HT-29 (cell line): ENCODE measurements at places on chromosomes 2 and 18. TPM values are rescaled to one million over a fixed set of nuclear protein-coding genes. Genes with fewer than 3 reads are reported as not detected.

- DNase-seq = no peak
These were observed 60.9 kb upstream of the MMADHC start for GRCh38 chr2:149648282-149649030.

DNA sequence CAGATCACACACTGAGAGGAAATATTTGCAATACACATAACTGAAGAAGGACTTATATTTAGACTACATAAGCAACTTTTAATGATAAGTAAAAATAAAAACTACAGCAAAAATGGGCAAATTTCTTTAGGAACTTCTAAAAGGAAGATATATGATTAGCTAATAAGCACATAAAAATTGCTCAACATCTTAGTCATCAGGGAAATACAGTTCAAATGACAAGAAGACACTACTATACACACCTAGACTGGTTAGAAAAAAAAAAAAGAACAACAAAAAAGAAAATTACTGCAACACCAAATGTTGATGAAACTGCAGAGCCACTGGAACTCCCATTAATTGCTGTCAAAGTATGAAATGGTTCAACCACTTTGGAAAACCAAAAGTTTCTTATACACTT lies 1247.5 kb upstream of the ACVR2A start:
- no peak for DNase-seq

- DNase-seq = no peak
These were observed 15.2 kb downstream of the TSPYL6 start for GRCh38 chr2:54240515-54241469.

- no peak for DNase-seq
These were observed 9.6 kb downstream of the PTGR3 start for GRCh38 chr18:75199327-75199726.

- no peak for DNase-seq
These were observed 1.7 kb upstream of the GPR35 start for GRCh38 chr2:240623531-240624010.

GRCh38 chr2:33602201-33602830 lies 3.2 kb upstream of the FAM98A start:
- DNase-seq = no peak

DNA sequence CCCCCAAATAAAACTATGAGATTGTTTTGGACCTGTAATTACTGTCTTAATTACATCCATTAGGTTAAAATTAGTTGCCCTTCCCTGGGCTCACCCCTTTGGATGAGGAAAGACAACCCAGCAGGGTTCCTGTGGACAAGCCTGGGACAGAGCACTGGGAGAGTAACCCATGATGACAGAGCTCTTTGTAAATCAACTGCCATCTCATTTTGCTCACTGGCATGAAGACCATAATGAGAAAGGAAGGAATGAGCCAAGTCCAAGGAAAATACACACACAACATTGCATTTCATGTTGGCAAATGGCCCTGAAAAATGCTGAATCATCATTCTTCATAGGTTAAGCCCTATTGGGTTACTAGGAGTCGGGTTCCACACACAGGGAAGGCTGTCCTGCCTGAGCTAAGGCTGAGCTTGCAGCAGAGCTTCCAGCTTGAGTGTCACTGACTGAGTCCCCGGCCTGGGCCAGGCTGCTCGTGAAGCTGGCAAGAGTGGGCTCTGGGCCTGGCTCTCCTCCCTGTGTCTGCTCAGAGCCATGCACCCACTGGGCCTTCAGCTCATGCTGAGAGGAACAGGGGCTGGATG lies 94.1 kb upstream of the ACAA2 start:
- no peak for DNase-seq

- no peak for DNase-seq
These were observed 378.4 kb upstream of the HNRNPA3 start for GRCh38 chr2:176834226-176834625.

DNA sequence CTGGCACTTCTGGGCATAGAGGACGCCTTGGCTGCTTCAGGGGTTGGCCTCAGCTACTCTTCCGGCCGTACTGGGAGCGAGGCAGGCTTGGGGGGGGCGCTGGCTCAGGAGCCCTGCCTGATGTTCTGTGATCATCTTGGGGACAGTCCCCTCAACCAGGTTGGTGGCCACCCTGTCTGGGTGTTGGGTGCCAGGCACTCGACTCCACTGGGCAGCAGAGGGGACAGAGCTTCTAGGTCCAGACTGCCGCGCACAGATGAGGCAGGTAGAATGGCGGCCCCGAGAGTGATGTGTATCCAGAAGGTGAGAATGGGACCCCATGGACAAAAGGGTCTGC lies 84.9 kb downstream of the ASB1 start:
- no peak for DNase-seq

DNA sequence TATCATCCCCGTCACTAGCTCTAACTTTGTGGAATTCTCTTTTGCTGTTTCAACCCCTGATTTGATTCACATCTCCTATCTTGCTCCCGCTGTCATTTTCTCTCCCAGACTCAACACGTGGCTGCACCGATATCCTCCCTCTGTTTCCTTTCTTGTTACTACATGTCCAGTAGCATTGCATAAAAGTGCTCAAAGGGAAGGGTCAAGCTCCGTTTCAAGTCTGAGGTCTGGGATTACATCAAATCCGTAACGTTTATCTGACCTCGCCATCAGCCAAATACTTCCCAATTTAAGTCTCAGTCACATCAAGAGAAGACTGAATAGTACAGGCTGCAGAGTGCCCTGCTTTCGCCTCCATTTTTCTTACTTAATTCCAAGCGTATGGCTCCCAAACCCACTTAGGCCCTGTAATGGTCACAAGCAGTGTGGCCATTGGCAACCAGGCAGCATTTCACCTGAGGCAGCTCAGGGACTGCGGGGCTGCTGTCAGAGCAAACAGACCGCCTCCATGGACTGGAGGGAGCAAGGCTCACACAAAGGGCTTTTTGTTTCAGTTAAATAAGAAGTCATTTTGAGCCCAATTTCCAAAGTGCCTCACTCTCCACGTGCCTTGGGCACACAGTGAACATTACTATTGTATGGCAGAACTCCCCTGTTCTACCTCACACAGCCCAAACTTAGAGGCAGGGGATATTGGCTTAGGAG lies 217.8 kb downstream of the BCL11A start:
- no peak for DNase-seq

The M1AP gene
- total RNA-seq = not detected in 2 replicates

The L3MBTL4 gene
- total RNA-seq = not detected in 2 replicates

The GRHL1 gene
- 5.5 and 8.7 TPM in 2 replicates for total RNA-seq

The BMP10 gene
- total RNA-seq = not detected in 2 replicates

The PASK gene
- 13.4 and 15.9 TPM in 2 replicates for total RNA-seq
